Activated naive CD4-positive, alpha-beta T cell treated with anti-CD3 and anti-CD28 coated beads, Interleukin-2, amount 10 ng/mL, durations not matched to agents 5 hours and 36 hours (primary cell): ENCODE measurements at places on chromosomes 6 and 20. TPM values are rescaled to one million over a fixed set of nuclear protein-coding genes. Genes with fewer than 3 reads are reported as not detected.

CYP24A1 gene
- total RNA-seq: not detected

SAMD3 gene
- 62.3 TPM for total RNA-seq

MTFR2 gene
- total RNA-seq: 12.7 TPM

RNF39 gene
- total RNA-seq: not detected

RSPH4A gene
- 0.23 TPM for total RNA-seq

PRDM13 gene
- not detected for total RNA-seq

FOXQ1 gene
- not detected for total RNA-seq

GPX5 gene
- not detected for total RNA-seq

PPIL1 gene
- total RNA-seq: 15.7 TPM

VSX1 gene
- not detected for total RNA-seq

MYLK2 gene
- total RNA-seq: 0.30 TPM

MATN4 gene
- total RNA-seq: not detected

METTL24 gene
- not detected for total RNA-seq

BMP2 gene
- total RNA-seq: not detected

EYS gene
- total RNA-seq: not detected

ESF1 gene
- 12.2 TPM for total RNA-seq

MOG gene
- total RNA-seq: not detected

SLA2 gene
- 65.9 TPM for total RNA-seq

MEI4 gene
- not detected for total RNA-seq

PI16 gene
- total RNA-seq: 2.7 TPM

GPR63 gene
- total RNA-seq: 2.2 TPM

ABT1 gene
- 27.2 TPM for total RNA-seq

DNPH1 gene
- total RNA-seq: 43.6 TPM

SYNDIG1 gene
- total RNA-seq: not detected

BCAS4 gene
- 8.4 TPM for total RNA-seq

TP53TG5 gene
- total RNA-seq: not detected

GRIK2 gene
- not detected for total RNA-seq

RNF182 gene
- total RNA-seq: not detected

RFX6 gene
- total RNA-seq: not detected

THBD gene
- not detected for total RNA-seq

RUNX2 gene
- 3.8 TPM for total RNA-seq

BMP5 gene
- not detected for total RNA-seq

SLC9A8 gene
- total RNA-seq: 21.1 TPM

WASF1 gene
- 0.72 TPM for total RNA-seq

CRISP2 gene
- not detected for total RNA-seq

NMBR gene
- not detected for total RNA-seq

OR2H1 gene
- total RNA-seq: not detected

SGK2 gene
- total RNA-seq: 0.63 TPM

C6orf58 gene
- not detected for total RNA-seq

ETV7 gene
- total RNA-seq: 5.3 TPM

TP53INP2 gene
- 3.7 TPM for total RNA-seq

BCAS1 gene
- 0.07 TPM for total RNA-seq

LY6G6D gene
- total RNA-seq: not detected

FNDC11 gene
- total RNA-seq: 0.63 TPM

ASIP gene
- total RNA-seq: not detected

HLA-G gene
- 0.14 TPM for total RNA-seq
